Renal cortical epithelial cell (primary cell): ENCODE measurements at places on chromosomes 2 and 18.

DNA sequence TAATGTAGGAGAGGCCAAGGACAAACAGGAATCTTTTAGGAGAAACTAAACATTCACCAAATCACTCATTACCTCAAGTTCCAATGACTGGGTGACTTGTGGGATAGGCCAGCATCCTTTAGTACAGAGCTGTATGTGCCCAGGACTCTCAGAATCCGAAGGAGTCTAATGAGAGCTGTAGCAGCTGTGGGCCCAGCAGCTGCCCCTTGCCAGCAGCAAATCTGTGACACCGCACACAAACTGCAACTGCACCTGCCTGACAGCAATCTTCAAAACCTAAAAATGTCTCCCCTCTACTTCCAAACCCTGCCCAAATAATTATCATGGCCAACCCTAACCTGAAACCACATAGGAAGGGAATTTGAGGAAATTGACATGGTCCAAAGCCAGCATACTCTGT lies 44.5 kb upstream of the ACVR2A start:
- no peak for DNase-seq

GRCh38 chr2:100248971-100249370 lies 73.3 kb downstream of the LONRF2 start:
- DNase-seq, result no peak

- peak; percentile 42 for DNase-seq
Measured at GRCh38 chr2:54122171-54122935, 6.9 kb downstream of the ACYP2 start.

DNA sequence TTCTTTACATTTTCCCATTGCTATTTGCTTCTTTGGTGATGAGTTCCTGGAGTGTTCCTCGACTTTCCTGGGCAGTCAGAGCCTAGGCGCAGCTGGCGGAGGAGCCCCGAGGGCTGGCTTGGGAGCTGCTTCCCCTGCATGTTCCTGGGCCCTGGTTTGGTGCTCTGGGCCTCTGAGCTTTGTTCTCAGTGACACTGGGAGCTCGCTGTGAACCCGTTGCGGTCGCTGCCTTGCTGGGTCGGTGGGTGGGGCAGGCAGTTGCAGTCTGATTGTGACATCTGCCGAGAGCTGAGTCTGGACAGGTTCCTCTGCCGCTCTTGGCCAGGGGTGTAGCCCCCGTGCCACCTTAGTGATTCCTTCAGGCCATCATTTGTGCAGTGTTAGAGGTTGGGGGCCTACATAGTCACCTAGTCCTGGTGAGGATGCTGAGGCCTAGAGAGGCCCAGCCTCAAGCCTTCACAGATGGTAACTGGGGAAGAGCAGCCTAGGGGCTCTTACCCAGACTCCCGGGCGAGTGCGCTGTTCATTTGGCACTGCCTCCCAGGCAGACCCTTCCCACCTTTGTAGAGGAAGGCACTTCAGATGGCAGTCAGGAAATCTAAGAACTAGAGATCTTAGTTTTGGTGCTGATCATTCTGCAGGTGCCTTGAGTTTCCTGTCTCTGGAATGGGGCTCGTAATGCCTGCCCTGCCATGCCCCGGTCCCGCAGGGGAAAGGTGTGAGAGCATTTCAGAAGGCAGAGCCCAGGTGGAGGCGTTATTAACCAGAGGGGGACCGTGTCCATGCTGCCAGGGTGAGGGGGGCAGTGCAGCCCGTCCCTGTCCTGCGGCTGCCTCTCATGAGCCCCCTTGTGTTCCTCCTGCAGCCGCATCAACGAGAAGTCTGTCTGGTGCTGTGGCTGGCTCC lies 8.4 kb downstream of the ASB1 start:
- no peak for DNase-seq

- peak; percentile 27 for DNase-seq
Measured at GRCh38 chr2:66982766-66983165, 414.4 kb upstream of the ETAA1 start.

DNA sequence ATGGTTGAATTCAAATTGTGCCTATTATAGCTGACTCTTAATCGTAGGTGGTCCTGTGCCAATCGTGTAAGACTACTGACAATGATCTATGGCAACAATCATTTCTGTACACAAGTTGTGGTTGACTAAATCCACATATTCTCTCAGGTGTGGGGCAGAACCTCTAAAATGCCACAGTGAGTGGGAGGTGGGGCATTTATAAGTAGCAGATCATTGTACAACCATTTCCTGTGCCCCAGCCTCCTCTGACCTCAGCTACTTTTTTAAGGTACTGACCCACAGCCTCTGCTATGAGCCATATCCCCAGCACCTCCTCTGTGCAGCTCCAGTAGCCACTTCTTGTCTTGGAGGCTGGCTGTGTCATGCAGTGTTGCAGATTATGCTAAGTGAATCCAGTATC lies 48.6 kb upstream of the RAPH1 start:
- peak; percentile 91 for DNase-seq

- no peak for DNase-seq
Measured at GRCh38 chr18:35042389-35043071, 1.3 kb downstream of the MAPRE2 start.

DNA sequence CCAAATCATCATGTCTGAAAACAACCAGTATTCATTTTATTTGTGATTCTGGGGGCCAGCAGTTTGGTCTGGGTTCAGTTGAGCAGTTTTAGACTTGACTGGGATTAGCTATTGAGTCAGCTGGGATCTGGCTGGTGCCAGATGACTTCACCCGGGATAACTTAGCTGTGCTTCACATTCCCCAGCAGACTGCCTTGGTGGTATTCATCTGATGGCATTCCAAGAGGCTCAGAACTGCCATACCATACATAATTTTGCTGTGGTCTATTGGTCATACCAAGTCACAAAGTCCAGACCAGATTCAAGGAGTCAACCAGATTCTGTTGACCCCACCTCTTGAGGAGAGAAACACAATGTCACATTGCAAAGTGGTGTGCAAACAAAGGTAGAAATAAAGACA lies 7.8 kb upstream of the FSHR start:
- DNase-seq, result peak; percentile 85

DNA sequence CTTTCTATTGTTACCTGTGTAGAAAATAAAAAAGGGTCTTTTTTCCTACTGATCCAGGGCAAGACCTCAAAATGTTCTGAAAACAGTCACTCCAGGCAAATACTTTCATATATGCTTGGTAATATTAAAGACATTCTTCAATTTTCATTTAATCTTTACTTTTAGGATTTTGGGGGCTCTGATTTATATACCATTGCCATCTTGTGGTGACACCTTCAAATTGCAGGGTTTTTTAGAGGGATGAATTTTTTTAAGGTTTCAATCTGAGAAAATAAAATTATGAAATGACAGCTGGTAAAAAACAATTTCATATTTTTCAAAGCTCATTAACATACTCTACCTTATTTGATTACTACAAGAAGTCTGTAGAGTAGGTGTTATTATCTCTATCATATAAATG lies 26.8 kb downstream of the MAPK4 start:
- DNase-seq, result no peak

GRCh38 chr2:58812771-58813344 lies 571.7 kb upstream of the FANCL start:
- no peak for DNase-seq

DNA sequence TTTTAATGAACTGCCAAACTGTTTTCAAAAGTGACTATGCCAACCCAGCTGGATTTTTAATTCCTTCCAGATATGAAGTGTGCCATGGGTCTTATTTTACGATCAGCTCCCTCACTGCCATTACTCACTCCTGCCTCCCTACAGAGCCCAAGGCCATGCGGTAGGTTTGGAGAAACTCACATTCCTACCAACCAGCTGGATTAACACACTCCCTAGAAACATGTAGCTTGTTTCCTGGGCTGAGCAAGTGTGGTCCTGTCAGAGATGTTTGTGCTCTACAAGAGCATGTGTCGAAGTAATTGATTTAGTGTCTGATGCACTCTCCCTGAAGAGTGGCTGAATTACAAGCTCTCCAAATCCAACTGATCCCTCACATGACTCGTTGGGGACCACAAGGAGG lies 82.5 kb downstream of the SPP2 start:
- DNase-seq, result peak; percentile 54

DNA sequence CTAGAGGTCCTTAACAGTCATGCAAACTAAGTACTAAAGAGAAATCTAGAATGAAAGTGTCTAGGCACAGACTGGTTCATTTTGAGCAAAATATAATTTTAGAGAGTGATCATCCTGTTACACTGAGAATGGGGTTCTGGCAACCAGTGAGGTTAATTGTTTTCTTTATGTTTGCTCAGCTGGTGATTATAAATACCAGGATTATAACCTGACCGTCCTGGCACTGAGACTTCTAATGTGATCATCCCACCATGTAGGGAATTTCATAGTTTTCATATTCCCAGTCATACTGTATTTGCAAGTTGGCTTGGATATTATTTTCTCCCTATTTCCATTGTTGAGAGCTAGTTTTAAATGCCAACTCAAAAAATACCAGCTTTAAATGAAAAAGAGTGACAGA lies 852.5 kb upstream of the LRATD1 start:
- DNase-seq, result no peak
